ENCODE measurements at places on chromosomes 16 and 17. TPM values are rescaled to one million over a fixed set of nuclear protein-coding genes. Genes with fewer than 3 reads are reported as not detected.
A peak's percentile ranks its signal among the peaks of the same experiment; 100 is the strongest.

The BEAN1 gene
- total RNA-seq = 11.3 TPM

The ITGAD gene
- total RNA-seq = 0.35 TPM

The NPIPA3 gene
- 3.3 TPM for total RNA-seq

GRCh38 chr16:76654088-76654820, 377.1 kb downstream of the CNTNAP4 start:
- no peak for ATAC-seq

DNA sequence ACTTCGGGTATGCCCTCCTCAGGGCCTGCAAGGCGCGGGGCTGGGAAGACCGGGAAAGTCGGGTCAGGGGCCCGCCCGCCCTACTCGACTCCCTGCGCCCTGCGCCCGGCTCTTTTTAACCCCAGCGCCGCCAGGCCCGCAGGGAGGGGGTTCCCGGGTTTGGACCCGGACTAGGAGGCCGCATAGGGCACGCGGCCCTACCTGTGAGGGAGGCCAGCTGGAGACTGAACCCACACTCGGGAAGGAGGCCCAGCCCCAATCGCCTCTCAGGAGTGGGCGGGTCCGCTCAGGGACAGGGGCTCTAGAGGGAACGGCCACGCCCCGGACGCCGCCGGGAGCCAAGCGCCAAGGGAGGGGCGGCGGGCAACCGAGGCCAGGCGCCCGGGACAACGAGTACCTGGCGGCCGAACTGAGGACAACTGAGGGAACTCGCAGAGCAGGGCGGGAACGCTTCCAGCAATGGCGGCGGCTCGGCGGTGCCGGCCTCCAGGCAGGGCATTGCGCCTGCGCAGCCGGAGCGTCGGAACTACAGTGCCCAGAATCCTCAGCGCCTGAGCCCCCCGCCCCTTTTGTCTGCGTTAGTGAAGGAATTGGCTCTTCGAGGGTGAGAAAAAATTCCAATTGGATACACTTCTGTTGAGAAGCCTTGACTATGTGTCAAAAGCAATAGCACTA, at the start of gene ZNF624:
TSS of gene ZNF624 (minus strand) at position 484 of the 675 bp plus-strand sequence.
- ATAC-seq = peak; percentile 90

GRCh38 chr17:78933959-78934568, 8.9 kb upstream of the TIMP2 start:
- ATAC-seq = peak; percentile 35

- no peak for ATAC-seq
Observed at GRCh38 chr17:34067011-34067410, 188.1 kb upstream of the CCL2 start.

- ATAC-seq = no peak
Observed at GRCh38 chr17:82029990-82030469, 1.4 kb upstream of the RAC3 start.

- peak; percentile 7 for ATAC-seq
Observed at GRCh38 chr16:73058616-73059409, 10.9 kb upstream of the ZFHX3 start.

GRCh38 chr16:2159175-2159838, 3.7 kb downstream of the TRAF7 start:
- ATAC-seq = peak; percentile 6
